Stimulated activated CD4-positive, alpha-beta T cell treated with anti-CD3 and anti-CD28 coated beads, Interleukin-12 subunit alpha, Interleukin-12 subunit beta, amount 100 ng/mL, for 24 hours (primary cell): ENCODE measurements at places on chromosomes 4 and X.

DNA sequence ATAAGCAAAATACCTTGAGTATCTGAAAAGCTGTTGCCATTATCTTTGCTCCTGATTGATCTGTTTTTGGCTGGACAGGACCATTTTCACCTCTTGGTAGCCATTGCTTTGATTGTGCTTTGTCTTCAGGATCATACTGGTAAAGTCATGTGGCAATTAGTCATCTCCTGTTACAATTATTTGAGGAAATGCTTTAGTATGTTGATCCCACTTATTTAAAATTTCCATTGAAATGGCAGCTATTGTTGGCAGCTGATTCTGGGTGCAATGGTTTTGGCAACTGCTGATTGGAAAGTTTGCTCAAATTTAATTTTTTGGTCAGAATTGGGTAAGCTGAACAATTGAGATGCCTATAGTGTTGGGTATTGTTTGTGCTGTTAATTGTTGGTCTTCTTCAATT, 238.3 kb upstream of the TLL1 start:
- DNase-seq, result no peak

GRCh38 chr4:46979283-46979682, 14.1 kb downstream of the GABRA4 start:
- DNase-seq, result no peak

GRCh38 chr4:67483868-67484602, 61.3 kb downstream of the CENPC start:
- DNase-seq, result no peak

DNA sequence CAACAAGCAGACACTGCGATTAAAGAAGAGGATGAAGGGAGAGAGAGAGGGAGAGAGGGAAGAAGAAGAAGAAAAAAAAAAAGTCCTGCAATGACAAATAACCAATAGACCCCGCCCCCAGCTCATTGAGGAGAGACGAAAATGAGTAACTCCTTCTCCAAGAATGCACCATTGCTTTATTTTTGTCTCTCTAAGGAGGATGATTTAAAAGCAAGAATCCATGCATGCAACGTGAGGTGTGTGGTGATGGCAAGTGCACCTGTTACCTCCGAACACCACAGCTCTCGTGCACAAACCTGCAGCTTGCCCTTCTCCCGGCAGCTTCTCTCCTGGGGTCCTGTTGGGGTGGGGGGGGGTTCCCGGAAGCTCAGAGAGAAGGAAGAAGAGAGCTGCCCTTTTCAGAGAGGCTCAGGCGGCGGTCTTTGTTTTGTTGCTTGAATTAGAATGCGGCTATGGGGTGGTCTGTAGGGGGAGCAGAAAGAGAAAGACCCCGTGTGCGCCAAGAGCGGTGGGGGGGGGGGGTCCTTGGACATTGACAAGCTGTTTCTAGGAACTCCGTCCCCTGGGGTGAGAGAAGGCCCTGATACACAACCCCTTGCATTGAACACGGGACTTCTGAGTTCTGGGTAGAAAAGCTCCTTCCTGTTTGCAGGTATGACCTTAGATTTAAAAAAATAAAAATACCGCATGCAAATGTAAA, 100.7 kb downstream of the CRLF2 start:
- DNase-seq, result no peak

DNA sequence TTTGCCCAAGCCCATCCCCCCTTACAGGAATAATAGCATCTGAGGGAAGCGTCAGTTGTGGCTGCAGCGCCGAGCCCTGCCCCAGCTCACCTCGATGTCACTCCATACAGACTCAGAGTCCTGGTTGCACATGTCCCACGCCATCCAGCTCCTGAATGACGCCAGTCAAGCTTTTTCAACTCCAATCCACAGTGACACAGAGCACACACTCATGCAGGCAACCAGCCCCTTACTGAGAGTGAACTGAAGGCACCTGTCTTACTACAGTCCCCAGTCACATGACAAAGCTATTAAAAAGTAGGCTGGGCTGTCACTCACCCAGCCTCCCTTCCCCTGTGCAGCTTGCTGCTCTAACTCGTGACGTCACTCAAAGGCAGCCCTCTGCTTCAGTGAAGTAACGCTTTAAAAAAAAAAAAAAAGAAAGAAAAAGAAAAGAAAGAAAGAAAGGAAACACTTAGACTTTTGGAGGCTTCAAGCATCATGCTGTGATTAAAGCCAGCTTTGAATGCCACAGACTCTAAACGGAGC, at the start of gene PPARGC1A:
Gene PPARGC1A, minus strand, starts transcription at position 234 of the 528 bp plus-strand sequence. Its CDS starts 90 bp downstream, at position 144.
- no peak for DNase-seq

DNA sequence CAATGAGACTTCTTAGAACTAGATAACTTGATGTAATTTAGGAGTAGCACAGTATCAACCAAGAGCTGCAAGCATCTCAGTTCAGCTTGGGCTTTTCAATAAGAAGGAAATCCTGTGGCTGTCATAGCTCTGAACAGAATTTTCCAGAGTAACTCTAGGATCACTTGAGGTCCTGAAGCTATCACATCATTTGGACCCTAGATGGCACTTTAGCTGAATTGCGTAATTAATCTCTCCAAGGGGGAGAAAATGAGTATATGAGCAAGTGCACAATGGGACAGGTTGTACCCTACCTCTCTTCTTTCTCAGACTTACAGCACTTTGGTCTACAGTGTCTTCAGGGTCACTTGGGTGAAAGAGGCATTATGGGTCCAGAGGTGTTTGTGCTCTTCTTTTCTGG, 45.2 kb downstream of the SLC4A4 start:
- DNase-seq, result no peak

- no peak for DNase-seq
Measured at GRCh38 chr4:26080870-26081628, 167.0 kb downstream of the SMIM20 start.

GRCh38 chrX:55149242-55149641, 60.4 kb downstream of the PAGE2 start:
- no peak for DNase-seq

GRCh38 chr4:135724421-135724820, 1522.8 kb upstream of the PABPC4L start:
- DNase-seq, result no peak

DNA sequence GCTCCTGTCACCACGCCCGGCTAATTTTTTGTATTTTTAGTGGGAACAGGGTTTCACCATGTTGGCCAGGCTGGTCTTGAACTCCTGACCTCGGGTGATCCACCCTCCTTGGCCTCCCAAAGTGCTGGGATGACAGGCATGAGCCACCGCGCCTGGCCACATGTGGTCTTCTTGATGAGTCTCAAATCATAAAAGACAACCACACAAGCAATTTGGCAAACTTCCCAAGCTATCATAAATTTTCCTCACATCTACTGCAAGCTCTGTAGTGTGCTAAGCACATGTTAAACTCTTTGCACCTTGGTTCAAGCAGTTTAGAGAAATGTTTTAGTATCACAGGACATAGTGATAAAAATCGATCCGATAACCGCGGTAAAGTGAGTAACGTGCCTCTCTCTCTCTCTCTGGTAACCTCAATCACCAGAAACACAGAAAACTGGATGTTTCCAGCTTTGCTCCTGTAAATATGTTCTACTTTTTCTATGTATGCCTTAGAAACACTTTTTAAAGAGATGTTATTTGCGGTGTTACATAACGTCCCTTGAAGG, 256.8 kb downstream of the DHRSX start:
- no peak for DNase-seq

GRCh38 chrX:38882894-38883626, 81.8 kb downstream of the MID1IP1 start:
- no peak for DNase-seq
